ENCODE measurements at places on chromosomes 4 and X.

GRCh38 chr4:11589676-11590075 is 161.0 kb upstream of the HS3ST1 start:
- no peak for DNase-seq

DNA sequence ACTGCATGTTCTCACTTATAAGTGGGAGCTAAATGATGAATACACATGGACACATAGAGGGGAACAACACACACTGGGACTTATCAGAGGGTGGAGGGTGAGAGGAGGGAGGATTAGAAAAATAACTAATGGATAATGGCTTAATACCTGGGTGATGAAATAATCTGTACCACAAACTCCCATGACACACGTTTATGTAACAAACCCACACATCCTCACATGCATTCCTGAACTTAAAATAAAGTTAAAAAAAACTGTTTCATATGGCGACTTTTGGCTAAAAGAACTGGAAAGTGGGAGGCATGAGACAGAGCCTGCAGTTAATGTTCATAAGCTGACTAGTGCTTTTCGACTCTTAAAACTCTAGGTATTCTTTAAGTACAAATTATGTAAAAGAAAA is 98.9 kb upstream of the NPFFR2 start:
- no peak for DNase-seq

GRCh38 chrX:9291629-9292028 is 173.2 kb upstream of the TBL1X start:
- DNase-seq = no peak

- no peak for DNase-seq
These were observed 172.7 kb upstream of the GIMD1 start for GRCh38 chr4:106541253-106541652.

GRCh38 chrX:66042307-66043077 is 2.6 kb upstream of the VSIG4 start:
- DNase-seq = no peak

DNA sequence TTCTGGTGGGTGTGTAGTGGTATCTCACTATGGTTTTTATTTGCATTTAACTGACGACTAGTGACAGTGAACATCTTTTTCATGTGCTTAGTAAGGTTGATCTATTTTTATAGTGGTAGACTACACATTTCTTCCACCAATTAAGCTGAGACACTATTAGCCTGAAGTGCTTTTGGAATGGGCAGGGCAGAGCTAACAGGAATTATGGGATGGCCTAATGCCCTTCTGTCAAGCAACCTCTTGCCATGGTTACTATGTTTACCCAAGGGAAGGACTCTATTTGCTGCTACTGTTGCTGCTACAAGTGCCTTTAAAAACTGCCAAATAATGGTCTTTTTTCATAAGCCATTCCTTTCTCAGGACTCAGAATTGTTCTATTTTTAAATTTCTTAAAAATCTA is 676.7 kb upstream of the ACTRT1 start:
- DNase-seq = no peak

DNA sequence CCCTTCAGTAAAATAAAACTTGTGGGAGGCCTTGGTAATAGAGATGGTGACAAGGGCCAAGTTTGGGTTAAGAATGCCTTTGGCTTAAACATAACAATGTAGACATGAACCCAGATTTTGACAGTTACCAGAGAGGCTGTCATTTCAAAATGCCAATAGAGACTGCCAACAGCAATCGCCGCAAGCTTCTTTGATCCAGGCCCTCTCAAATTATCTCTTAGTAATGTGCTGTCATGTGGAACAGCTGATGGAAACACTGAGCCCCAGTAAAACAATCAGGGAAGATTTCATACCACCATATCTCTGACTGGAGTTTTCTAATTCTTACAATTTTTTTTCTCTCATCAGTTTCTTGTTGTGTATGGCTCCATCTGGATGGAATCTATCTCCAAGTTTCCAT is 80.5 kb downstream of the ZNF330 start:
- no peak for DNase-seq

GRCh38 chr4:108051343-108051742 is 61.7 kb downstream of the HADH start:
- no peak for DNase-seq

DNA sequence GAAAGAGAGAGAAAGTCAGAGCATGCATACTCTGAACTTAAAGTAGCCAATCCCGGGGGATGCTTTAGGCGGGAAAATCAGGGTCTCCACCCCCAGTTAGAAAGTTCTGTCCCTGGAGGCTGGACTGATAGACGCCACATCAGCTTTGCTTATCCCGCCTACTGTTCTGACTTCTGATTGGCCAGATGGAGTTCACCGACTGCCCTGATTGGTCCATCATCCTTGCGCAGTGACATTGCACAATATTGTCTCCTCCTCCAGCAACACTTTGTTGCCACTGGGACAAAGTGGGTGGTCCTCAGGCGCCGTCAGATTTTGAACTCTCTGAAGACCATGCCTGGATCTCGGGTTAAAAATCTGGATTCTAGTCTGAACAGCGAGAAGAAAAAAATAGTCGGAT is 50.3 kb downstream of the SSX3 start:
- DNase-seq = no peak

DNA sequence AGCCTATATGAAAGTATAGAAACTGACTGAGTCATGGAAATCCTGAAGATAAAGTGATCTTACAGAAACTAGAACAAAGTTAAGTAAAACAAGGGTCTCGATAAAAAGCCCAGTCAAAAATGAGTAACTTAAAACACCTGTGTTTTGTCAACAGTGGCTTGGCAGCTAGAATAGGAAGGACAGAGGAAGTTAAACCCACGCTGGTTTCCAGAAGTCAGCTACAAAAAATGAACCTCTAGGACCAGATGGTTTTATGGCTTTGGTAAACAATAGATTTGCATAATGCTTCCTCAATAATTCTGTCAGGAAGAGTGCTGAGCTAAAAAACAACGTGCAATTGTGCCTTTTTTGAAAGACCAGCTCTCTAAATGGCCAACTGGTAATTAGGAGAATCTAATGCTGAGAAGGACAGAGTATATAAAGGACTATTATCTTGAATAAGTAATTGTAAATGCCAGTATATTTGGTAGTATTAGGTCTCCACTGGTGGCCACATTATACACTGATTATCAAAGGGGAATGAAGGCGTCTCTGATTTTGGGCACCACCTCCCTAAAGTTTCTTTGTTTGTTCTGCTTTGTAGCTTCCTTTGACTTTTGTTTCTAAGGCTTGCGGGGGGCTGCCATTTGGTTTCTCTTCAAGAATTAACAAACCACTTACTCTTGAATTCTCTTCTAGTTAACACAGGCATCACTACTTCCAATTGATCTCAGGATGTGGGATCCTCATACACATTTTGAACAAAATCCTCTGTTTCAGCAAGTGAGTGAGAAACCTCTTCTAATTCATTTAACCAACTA is 72.2 kb upstream of the PPP3CA start:
- no peak for DNase-seq

GRCh38 chrX:151570561-151570960 is 7.1 kb downstream of the PASD1 start:
- DNase-seq = no peak

- no peak for DNase-seq
These were observed 6.3 kb downstream of the MAGED1 start for GRCh38 chrX:51899741-51900140.

DNA sequence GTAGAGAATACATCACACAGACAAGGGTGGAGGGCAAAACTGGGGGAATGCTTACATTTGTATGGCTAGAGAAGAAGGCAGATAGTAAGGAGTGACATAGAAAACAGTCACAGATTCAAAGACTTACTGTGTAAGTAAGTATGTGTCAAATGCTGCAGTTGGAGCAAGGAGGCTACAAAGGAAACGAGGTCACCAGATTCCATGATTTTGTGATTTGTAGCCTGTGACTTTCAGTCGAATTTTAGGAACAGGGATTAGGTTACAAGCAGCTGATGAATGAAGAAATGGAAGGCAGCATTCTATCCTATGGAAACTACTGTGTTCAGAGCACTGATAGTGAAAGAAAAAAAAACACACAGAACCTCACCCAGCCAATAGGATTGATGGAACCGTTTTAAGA is 407.9 kb downstream of the IL15 start:
- DNase-seq = no peak

- DNase-seq = no peak
These were observed 28.1 kb upstream of the GLRA3 start for GRCh38 chr4:174856926-174857800.

GRCh38 chrX:104565791-104566680 is at the start of gene IL1RAPL2:
TSS of gene IL1RAPL2 (plus strand) at chrX:104566199.
- no peak for DNase-seq

DNA sequence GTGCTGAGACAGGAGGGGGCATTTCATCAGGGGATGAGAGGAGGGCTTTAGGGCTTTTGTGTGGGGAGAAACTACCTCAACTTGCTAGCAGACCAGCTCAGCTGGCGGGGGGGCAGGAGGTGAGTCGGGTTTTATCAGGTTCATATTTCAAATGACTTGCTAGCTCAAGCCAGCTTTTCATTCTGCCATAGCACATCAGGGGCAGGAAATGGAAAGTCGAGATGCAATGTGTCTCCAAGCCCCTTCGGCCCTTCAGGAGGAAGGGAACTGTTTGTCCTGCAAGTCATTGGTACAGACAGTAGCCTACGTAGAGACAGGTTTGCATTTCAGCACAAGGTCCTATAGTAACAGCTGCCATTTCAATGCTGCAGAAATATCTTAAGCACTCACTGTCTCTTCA is 194.1 kb downstream of the PTTG2 start:
- no peak for DNase-seq

DNA sequence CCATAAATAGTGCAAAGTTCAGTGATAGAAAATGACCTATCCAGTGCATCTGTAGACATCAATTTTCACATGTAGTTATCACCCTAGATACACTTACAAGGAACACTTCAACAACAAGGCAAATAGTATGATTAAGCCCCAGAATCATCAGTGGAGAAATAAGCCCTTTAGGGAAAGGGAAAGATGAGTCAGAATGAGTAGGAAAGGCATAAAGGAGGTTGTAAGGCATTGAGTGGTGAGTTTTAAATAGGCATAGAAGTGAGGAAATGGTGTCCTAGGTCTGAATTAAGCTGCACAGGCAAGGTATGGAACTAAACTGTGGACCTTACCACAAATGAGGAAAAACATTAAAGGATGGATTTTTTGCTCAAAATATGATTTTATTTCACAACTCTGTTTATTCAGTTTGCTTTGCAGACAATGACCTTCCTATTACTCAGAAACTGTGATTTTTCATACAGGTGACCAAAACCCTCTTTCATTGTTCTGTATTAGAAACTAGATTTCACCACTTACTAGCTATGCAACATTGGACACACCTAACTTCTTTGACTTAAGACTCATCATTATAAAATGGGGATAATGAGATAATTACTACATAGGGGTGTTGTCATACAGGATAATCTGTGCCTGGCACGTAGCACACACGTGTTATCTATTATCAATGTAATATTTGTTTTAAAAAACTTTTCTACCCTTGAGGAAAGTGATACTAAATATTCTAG is 57.0 kb upstream of the MAP9 start:
- DNase-seq = no peak

DNA sequence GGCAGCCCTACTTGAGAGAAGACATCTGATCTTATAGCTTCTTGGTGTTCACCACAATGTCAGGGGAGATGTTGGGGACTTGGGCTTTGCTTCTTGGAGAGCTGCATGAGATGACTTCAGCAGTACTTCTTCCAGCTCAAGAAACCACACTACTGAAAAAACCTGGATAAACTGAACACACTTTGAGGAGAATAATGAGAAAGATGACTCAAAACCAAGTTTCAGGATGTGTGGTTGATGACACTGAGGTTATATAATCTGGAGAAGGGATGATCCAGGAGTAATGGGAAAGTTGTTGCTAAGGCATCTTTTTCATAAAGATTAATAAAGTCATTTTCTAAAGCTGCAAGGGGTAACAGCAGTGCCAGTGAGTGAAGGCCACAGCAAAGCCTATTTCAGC is 58.4 kb upstream of the PNPLA4 start:
- DNase-seq = no peak

DNA sequence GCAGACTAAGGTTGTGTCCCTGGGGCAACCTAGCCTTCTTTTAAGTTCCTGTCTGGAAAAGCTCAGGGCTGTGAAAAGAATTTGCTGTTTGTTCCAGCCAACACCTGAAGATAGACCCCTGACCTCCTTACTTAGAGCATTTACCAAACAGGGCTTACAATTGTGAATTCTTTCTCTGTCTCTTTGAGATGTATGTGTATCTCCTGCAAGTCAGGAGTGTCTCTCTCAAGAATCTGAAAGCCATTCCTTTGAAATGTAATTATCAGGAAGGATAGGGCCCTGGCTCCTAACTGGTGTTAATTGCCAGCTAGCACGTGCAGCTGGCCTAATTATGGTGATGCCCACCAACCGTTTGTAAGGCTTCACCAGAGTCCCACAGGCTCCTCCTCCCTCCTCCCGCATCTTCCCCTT is 18.2 kb downstream of the CCNG2 start:
- DNase-seq = no peak

DNA sequence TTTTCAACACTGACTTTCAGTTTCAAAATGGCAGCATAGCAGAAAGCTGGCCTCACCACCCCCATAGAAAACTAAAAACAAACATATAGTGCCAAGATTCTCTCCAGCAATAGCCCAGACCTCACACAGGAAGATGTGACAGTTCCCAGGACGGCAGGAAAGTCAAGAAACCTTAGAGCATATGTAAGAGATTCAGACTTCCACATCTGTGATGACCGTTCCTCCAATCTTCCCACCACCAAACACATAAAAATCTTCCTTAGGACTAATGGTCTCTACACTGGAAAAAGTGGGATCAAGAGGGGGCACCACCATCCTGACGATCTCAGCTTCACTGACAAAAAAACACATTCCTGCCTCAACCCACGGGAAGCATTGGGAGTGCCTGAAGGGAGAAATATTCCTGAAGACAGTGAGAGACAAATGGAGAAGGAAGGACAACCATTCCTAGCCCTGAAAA is 134.1 kb upstream of the CPXCR1 start:
- no peak for DNase-seq

DNA sequence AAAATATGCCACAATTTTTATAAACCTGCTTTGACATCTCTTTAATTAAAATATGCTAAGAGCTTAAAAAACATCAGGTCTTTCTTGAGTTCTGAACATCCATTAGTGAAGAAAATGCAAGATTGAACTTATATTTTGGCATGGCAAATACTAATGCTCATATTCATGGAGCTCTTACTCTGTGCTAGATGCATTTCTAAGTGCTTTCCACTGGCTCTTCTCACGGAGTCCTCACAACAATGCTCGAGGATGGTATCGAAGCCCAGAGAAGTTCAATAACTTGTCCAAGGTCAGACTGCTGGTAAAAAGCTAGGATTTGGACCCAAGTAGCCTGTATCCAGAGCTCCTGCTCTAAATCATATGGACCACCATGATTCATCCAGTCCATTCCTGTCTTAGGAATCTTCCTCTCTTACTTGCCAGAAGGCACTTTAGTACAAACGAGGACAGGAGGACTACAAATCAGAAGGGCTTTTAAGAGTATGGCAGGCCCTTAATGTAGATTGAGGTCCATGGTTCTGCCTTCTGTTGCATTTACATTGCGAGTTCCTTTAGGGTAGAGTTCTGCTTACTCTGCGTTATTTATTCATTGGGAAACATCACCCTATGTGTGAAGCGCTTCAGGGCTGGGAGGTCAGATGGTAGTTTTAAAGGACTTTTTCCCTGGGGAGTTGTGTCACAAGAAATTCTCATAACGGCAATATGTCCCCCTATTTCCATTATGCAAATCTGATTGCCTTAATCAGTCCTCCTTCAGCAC is 199.2 kb downstream of the RASL11B start:
- DNase-seq = no peak

GRCh38 chrX:152136312-152136711 is 2.1 kb downstream of the MAGEA10 start:
- DNase-seq = no peak
